ENCODE measurements at places on chromosomes 13 and 19. TPM values are rescaled to one million over a fixed set of nuclear protein-coding genes. Genes with fewer than 3 reads are reported as not detected.

Gene ZNF561
- total RNA-seq: 71.1 TPM

Gene LGI4
- 3.6 TPM for total RNA-seq

Gene MICOS13
- total RNA-seq: 9.1 TPM

DNA sequence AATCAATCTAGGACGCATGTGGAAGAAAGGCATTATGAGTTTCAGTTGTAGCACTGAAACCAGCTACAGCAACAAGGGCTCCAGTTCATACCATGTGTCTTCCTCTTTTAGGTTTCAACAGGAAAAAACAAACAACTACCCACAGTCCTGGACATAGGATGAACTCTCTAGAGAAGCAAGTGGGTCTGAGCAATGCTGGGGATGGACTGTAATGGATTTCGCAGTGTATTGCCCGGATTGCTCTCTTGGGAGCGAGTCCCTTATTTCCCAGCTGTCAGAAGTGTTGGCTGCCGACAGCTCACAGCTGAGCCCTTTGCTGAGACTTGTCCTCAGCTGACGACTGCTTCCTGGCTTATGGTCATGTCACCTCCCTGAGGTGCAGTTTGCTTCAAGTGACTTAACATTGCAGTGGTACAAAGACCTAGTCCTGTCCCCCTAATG lies 12.1 kb upstream of the MYCBP2 start:
- H3K4me3 ChIP-seq: no peak overlapping the region
- H3K4me1 ChIP-seq: no peaks in the 10 kb centered on the region
- H3K27ac ChIP-seq: no peak overlapping the region

DNA sequence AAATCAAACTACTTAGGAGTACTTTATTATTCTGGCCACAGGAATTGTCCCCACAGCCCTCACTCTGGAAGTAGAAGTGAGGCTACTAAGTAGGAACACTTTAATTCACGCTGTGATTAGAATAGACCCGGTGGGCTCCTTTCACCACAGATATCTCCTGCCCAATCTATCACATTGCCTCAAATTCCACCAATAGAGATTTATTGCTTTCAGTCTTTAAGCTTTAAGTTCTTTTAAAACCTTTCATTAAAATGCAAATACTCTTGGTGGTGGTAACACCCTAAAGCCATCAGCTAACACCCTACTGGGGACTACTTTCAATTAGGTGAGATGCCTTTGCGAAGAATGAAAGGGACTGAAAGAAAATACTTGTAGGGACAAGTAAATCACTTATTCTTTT lies 181.9 kb downstream of the DACH1 start:
- DNase-seq: peak; percentile 63
- H3K27ac ChIP-seq: no peak overlapping the region
- peaks cover 65% of the 10 kb centered on the region for H3K27me3 ChIP-seq
- H3K36me3 ChIP-seq: no peaks in the 10 kb centered on the region
- H3K4me3 ChIP-seq: no peak overlapping the region

- DNase-seq: no peak
- no peaks in the 10 kb centered on the region for H3K4me1 ChIP-seq
- no peaks in the 10 kb centered on the region for H3K27me3 ChIP-seq
- no peak overlapping the region for H3K27ac ChIP-seq
- H3K36me3 ChIP-seq: no peaks in the 10 kb centered on the region
Observed at GRCh38 chr19:1563251-1563650, 4.9 kb downstream of the MEX3D start.

- H3K36me3 ChIP-seq: no peaks in the 10 kb centered on the region
- DNase-seq: no peak
- no peaks in the 10 kb centered on the region for H3K27me3 ChIP-seq
- H3K4me3 ChIP-seq: no peak overlapping the region
Observed at GRCh38 chr19:33887891-33888290, 91.2 kb downstream of the KCTD15 start.

DNA sequence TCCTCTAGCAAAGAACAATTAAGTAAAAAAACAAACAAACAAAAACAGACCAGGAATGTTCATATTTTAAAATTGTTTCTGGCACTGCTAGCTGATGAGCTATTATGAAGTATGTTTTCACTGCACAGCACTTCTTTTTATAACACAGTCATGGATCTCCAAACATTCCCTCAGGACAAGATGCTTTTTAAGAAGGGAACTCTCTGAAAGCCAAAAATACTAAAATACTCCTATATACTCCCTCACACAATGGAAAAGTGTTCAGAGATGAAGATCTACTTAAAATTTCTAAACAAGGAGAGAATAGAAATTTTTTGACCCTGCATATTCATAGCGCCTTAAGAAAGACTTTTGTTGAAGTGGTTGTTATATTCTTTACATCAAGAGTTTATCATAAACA lies 926.8 kb downstream of the DIAPH3 start:
- no peak for DNase-seq
- no peak overlapping the region for H3K27ac ChIP-seq
- no peaks in the 10 kb centered on the region for H3K36me3 ChIP-seq

- H3K27me3 ChIP-seq: no peaks in the 10 kb centered on the region
- H3K4me3 ChIP-seq: no peak overlapping the region
- no peak overlapping the region for H3K27ac ChIP-seq
- no peaks in the 10 kb centered on the region for H3K36me3 ChIP-seq
- DNase-seq: no peak
Observed at GRCh38 chr13:46620029-46620428, 67.1 kb downstream of the LRCH1 start.
